Thoracic aorta (tissue), 2 donors: ENCODE measurements at places on chromosomes 5 and 9.

DNA sequence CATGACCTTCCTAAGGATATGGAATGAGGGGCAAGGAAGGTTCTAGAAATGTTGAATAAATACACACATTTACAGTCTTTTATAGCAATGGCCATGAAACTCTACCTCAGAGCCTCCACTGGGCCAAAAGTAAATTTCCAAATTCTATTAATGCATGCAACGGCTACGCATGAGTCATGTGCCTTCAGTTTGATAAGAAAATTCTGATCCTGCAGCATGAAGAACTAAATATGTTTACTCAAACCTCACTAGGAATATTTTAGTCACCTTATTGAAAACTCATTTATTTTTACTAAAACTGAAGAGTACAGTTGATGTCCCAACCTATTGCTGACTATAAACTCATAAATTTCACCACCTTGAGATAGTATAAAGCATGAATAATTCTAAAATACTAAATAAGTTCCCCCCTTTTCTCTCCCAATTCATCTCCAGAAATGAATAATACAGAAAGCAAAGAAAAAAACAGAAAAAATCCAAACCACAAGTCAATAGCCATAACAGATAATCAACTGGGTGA, 92.4 kb downstream of the GNAQ start:
- DNase-seq = no peak

DNA sequence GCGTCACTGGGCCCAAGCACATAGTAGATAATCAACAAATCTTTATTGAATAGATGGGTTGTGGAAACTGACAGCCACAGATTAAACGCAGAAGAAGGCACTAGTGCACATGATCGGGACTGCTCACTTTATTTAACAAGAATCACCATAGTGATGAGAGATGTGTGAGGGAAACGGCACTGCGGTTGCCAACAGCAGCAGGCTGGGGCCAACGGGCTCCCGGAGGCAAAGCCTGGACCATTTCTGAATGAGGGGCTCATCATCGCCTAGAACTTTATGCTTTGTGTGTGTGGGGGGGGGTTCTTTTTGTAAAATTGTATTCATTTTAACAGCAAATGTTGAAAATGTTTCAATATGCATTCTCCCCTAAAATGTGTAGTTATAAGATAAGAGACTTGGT, 61.9 kb upstream of the RUFY1 start:
- no peak for DNase-seq

GRCh38 chr9:76414661-76415060, 20.4 kb upstream of the RFK start:
- no peak for DNase-seq

- no peak for DNase-seq
These were observed 276.4 kb downstream of the MEF2C start for GRCh38 chr5:88606626-88607025.

GRCh38 chr9:109893241-109893640, 113.2 kb downstream of the PALM2AKAP2 start:
- DNase-seq = no peak
